ENCODE measurements at places on chromosomes 7 and 10. TPM values are rescaled to one million over a fixed set of nuclear protein-coding genes. Genes with fewer than 3 reads are reported as not detected.

The SPDYE11 gene
- total RNA-seq, result not detected

The NPFFR1 gene
- under 0.01 TPM for total RNA-seq

The OR2F1 gene
- not detected for total RNA-seq

The RBP3 gene
- not detected for total RNA-seq

The R3HCC1L gene
- total RNA-seq, result 13.7 TPM

The ERVW-1 gene
- not detected for total RNA-seq

The TFPI2 gene
- total RNA-seq, result 5.0 TPM

The EPO gene
- not detected for total RNA-seq

DNA sequence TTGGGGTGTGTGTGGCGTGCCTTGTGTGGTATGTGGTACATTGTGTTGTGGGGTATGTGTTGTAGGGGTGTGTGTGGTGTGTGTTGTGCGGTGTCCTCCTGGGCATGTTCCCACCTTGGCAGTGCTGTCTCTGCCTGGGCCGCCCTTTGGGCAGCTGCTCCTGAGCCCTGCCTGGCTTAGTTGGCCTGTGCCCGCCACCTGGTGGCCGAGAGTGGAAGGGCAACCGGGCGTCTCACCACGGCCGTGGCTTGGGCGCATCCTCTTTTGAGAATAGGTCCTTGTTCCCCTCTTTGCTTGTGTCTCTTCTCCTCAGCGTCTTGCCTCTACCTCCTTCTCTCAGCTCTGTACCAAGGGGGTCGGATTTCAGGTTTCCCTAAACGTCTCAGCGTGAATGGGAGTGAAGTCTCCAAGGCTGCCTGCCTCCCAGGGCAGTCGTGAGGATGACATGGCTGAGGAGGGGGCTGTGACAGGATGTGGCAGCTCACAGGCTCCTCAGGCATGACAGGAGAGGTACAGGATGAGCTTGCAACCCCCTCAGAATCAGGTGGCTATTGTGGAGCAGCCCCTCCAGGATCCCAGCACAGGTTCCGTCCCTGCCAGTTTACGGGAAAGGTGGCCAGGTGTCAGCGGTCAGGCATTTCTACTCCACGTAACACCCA lies 98.4 kb upstream of the PODXL start:
- DNase-seq, result peak; percentile 89

- DNase-seq, result no peak
Observed at GRCh38 chr7:22252016-22252415, 104.9 kb downstream of the RAPGEF5 start.

DNA sequence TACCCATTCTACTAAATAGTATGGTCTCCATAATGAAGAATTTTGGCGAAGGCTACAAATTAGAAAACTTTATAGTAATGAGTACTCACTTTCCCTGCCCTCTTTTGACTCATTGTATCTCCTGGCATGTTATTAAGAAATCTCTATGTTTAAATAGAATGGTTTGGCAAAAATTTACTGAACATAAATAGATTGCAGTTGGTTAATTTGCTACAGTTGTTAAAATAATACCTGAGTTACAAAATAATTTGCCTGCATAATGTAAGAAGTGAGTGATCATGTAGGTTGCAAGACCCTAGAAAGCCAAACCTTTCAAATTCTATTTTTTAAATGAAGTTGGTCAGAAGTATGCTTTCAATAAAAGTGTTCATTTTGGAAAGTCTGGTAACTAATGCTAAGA lies 176.8 kb upstream of the AHR start:
- no peak for DNase-seq

DNA sequence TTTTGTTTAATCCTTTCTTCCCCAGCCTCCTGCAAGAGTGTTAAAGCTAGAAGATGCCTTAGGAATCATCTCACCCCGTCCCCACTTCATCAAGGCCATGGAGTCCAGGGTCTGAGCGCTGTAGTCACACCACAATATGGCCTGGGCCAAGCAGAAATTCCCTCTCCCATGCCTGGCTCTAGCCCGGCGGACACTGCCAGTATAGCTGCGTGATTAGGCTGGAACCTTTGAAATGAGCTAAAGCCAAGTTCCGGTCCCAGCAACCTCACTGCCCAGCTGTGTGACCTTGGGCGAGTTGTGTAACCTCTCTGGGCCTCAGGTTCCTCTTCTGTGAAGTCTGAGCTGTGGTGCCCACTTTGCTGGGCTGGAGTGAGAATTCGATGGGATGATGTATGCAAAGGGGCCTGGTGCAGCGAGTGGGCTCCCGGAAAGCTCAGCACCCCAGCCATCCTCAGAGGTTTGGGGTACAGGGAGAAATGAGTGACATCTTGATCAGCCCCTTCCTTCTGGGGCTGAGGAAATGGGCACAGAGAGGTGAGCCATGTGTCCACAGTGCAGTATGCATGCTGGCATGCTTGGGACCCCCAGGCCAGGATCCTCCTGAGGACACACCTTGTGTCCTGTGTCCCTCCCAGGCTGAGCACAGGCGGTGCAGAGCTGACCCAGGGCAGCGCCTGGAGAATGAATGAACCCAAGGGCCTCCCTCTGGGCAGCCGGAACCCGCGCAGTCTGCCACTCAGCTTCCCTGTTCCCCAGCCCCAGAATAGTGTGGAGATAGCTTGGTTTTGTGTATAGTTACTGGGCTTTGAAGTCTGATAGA lies 118.6 kb downstream of the ZMIZ1 start:
- DNase-seq, result no peak

DNA sequence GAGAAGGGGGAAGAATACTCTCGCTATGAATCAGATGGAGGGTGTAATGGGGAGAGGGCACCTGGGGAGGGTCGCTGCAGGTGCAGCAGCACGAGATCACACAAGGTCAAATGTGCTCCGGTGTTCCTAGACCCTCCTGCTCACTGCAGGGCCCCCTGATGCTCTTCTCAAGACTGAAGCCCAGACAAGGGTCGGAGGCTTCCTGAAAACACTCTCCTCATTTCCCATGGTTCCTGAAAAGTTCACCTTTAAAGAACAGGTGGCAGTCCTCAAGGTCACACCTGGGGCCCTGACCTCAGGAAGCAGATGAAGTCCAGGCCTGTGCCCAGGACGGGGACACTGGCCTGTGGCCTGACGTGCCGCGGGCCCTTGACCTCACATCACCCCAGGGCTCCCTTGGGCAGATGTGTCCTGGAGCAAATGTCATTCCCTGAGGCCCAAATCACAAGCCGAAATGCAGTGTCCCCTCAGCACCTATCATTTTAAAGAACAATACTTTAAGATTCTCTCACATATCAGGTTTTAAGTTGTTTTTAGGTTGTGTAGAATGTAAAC lies 289.8 kb downstream of the GLRX3 start:
- DNase-seq, result no peak

GRCh38 chr10:35854661-35855060 lies 212.6 kb upstream of the FZD8 start:
- no peak for DNase-seq

DNA sequence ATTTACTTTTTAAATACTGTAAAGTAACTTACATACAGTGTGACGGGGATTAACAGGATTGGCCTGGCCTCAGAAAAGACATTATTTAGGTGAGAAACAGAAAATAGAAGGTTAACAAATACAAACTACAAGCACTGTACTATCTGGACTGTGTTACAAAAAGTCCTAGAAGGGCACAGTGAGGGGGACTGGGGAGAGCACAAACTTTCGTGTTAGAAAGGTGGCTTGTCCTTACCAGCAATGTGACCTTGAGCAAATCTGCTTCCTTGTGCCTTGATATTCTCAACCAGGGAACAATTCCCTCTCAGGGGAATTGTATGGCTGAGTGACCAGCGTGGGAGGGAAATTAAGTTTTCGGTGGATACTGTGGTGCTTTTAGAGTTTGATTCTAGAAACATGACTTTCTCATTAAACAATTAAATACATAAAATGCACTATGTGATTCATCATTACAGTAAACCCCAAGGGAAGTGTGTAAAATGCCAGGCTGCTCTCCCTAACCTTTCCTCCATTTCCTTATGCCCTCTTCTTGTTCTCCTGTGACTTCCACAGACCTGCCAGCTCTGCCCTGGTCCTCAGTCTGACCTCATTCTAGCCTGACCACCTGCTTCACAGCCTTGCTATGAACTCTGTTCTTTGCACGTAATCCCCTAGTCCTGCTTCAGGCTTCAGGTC lies 57.7 kb downstream of the OSBPL3 start:
- no peak for DNase-seq

DNA sequence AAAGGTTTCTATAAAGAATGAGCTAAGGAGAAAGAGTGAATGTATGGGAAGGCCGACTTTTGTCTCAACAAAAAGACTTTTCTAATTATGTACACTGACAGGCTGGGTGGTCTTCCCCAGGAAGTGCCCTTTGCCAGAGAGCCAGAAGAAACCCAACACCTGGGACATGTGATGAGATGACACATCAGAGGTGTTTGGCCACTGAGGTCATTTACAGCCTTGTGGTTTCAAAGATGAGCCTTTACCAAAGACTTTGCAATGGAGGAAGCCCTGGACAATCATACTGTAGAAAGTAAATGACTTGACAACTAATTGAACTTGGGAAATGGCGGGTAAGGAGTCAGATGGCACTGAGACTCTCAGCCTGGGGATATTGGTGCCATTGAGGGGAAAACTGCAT lies 3.4 kb upstream of the NRG3 start:
- DNase-seq, result no peak

- no peak for DNase-seq
Observed at GRCh38 chr10:119517235-119518141, 25.0 kb downstream of the RGS10 start.

DNA sequence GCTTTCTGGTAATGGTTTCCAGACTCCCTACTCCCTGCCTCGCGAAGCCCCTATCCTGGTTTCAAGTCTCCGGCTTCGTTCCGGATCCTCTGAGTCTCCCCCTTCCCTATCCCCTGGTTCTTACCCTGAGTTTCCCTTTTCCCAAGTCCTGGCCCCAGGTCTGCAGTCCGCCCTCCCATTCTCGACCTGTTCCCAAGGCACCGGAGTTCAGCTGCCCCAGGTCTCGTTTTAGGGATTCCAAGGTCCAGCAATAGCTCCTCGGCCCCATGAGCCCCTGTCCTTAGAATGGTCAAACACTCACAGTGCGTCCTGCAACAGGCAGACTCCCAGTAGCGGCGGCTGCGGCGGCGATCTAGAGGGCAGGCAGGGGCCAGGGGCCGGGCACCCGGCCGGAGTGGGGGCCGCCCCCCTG lies 274 bp downstream of the PITX3 start:
- peak; percentile 73 for DNase-seq

- DNase-seq, result no peak
Observed at GRCh38 chr10:12243864-12244620, 48.1 kb downstream of the CDC123 start.

DNA sequence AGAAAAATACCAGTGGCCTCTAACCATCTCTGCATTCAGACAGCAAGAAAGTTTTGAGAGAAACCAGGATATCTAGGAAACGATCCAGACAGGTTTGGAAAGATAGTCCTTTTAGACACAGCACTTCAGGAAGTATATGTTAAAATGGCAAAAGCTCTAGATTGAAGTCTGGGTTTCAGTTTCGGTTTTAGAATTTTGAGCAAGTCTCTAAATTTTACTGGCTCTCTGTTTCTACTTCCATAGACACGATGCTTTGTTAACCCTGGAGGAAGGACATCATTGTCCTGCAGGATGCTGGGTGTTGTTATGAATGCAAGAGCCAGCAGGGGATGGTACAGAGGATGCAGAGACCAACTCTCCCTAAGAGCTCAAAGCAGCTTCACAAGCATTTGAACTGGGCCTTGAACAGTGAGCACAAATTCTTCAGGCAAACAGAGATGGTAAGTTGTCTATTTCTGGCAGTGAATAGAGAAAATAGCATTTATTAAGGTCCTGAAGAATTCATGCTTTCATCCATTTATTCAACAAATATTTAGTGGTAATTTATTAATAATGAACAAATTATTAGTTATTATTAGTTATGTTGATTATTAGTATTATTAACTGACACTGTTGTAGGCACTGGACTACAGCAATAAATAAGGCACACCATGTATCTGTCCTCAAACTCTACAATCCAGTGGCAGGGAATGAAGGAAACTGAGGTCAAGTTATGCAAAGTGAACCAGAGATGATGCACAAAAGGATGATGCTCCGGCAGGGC lies 152.7 kb upstream of the NRP1 start:
- no peak for DNase-seq

- DNase-seq, result peak; percentile 37
Observed at GRCh38 chr10:3237530-3237929, 64.9 kb upstream of the PITRM1 start.

DNA sequence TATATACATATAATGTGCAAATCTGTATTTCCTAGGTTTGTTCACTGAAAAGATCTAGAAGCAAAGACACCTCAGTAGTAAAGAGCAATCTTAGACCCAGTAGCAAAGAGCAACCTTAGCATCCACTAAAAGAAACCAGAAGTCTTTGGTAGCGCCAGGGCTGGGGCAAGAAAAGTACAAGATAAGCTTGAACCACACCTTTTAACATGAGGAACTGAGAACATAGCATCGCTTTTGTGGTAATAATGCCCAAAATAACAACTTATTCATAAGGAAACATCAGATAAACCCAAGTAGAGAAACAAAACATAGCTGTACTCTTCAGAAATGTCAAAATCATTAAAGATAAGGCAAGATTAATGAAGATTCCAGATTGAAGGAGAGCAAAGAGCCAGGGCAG lies 173.4 kb downstream of the IMMP2L start:
- no peak for DNase-seq

DNA sequence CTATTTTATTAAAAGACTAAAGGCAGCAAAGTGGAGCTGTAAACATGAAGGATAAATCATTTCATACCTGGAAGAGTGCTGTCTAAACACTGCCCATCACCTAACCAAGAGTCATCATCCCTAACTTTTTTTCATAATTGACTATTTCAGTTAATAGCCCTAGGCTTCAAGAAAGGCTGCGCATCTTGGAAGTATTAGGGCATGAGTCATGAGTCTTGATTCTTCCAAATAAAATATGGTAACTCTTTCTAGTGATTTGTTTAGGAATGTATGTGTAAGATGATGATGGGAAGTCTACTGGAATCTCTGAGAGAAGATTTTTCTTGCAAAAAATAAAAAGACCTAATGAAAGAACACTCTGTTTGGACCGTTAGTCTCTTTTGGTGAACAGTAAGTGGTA lies 207.7 kb upstream of the AHR start:
- no peak for DNase-seq

DNA sequence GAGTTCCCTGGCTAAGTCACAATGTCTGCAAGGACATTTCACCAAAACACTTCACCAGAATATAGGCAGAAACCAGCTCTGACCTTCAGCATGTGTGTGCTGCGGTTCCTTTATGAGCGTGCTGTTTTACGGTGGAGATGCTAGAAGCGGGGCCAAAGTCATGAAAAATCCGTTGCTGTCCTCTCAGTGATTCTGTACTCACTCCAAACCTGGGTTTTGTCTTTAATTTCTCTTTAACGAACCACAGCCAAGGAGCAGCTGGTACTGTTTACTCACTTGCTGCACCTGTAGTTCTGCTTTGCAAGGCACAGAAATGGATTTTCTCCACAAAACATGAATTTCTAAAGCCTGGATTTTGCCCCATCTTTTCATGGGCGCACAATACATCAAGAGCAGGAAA lies 639.9 kb downstream of the PHTF2 start:
- DNase-seq, result no peak

- no peak for DNase-seq
Observed at GRCh38 chr7:135102372-135102771, 45.5 kb upstream of the TMEM140 start.

Data from sigmoid colon (tissue), 7 donors.